Heart left ventricle (tissue), 16 donors: ENCODE measurements at places on chromosomes 5 and 9.

DNA sequence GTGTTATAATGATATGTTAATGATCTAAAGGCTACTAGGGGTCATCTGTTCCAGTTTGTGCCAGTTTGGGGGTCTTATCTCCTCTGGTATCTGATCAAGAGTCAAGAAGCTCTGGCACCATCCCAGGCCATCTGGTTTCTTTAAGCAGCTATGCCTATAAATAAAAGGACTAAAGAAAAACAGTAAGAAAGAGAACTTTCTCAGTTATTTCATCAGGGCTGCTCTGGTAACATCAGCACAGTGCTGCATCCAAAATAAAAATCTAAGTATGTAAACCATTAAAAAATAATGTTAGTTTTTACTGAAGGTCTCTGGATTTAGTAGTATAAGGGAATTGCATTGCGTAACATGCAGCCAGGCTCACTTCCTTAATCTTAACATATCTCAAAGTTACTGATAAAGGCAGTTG is 185.0 kb downstream of the NR2F1-AS1 start:
- no peak for DNase-seq

- no peak for DNase-seq
Observed at GRCh38 chr5:65441800-65442199, 39.9 kb downstream of the ADAMTS6 start.

GRCh38 chr5:95878417-95879323 is 56.1 kb upstream of the GLRX start:
- DNase-seq = no peak

GRCh38 chr5:96049398-96050272 is 88.0 kb upstream of the ELL2 start:
- DNase-seq = no peak

DNA sequence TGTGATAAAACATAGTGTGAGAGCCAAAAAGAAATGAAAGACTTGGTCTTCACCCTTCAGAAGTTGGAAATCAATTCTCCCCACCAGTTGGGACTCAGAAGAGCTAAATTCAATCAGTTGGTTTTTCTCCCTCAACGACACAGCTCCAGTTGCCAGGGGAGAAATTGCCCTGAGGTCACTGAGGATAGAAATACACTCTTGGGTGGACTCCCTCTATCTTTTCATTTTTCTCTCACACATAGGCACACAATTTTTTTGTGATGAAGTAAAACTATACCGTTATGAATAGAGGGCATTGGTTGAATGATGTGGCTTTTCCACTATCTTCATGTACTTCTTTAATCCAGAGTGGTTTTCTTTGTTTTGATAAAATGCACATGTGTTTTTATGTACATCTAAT is 80.2 kb downstream of the ZNF366 start:
- no peak for DNase-seq

GRCh38 chr5:27311544-27311943 is 273.2 kb upstream of the CDH9 start:
- no peak for DNase-seq

GRCh38 chr5:175489693-175490443 is 11.5 kb downstream of the SFXN1 start:
- DNase-seq = no peak

GRCh38 chr9:16651446-16651964 is 219.0 kb downstream of the BNC2 start:
- no peak for DNase-seq

DNA sequence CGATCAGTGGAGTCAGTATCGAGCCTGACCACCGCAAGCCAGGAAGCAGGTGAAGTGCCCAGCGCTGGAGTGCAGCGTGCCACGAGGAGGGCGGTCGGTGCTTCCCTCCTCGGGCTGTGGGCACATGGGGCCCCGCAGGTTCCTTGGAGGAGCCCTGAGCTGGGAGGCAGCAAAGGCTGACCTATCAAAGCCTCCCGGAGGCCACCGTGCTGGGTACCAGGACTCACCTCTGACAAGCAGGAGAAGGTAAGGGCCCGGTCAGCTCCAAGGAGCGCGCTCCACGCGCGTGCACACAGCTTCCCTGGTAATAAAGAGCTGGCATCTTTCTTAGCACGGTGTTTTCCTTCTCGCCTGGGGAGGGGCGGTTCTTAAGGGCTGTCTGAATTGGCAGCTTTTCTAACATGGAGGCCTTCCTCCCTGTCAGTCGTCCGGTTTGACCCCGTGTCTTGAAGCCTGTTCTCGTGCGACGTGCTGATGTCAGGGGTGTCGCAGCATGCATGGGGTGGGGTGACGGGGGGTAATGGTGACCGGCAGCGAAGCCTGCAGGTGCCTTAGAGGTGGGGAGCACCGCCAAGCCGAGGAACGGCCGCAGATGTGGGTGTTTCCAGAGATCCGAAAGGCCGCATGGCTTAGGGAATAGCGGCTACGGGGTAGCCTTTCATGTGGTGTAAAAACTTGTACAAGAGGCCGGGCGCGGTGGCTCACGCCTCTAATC is 13.1 kb downstream of the PMPCA start:
- DNase-seq = no peak

DNA sequence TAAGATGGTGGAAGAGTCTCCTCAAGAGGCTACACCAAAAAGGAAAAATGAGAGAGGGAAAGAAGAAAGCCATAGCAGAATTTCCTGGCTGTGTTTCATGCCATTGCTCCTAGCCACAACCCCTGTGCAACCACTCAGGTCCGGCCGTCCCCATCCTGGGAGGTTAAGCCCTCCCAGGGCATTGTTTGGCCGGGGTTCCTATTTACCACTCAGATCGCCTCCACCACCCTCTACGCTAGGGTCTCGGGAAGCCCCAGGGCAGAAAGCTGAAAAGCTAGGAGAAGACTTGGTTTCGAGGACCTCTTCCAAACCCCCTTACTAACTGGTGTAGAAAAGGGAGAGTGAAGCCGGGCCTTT is 715 bp downstream of the RC3H2 start:
- DNase-seq = peak; percentile 41

DNA sequence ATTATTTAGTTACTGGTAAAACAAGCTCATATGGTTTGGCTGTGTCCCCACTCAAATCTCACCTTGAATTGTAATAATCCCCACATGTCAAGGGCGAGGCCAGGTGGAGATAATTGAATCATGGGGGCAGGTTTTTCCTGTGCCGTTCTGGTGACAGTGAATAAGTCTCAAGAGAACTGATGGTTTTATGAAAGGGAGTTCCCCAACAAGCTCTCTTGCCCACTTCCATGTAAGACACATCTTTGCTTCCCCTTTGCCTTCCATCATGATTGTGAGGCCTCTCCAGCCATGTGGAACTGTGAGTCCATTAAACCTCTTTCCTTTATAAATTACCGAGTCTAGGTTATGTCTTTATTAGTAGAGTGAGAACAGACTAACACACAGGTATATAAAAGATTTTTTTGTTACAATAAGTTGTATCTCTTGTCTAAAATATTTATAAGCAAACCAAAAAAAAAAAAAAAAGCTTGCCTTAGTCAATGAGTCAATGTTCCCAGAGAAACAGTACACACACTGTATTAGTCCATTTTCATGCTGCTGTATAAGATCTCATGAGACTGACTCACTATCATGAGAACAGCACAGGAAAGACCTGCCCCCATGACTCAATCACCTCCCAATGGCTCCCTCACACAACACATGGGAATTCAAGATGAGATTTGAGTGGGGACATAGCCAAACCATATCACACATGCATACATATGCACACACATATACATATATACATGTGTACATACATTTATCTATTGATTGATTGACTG is 138.3 kb downstream of the BASP1 start:
- no peak for DNase-seq

- no peak for DNase-seq
Observed at GRCh38 chr5:29054694-29055093, 2016.3 kb upstream of the CDH9 start.

- no peak for DNase-seq
Observed at GRCh38 chr9:91185193-91185886, 176.4 kb downstream of the AUH start.

- DNase-seq = peak; percentile 40
Observed at GRCh38 chr9:137666955-137667670, 48.3 kb downstream of the EHMT1 start.

- DNase-seq = no peak
Observed at GRCh38 chr5:73288803-73289720, 116.1 kb downstream of the TMEM174 start.

- no peak for DNase-seq
Observed at GRCh38 chr5:66717455-66718373, 121.5 kb downstream of the MAST4 start.

- DNase-seq = peak; percentile 89
Observed at GRCh38 chr9:35690614-35691333, 1.0 kb upstream of the TPM2 start.

DNA sequence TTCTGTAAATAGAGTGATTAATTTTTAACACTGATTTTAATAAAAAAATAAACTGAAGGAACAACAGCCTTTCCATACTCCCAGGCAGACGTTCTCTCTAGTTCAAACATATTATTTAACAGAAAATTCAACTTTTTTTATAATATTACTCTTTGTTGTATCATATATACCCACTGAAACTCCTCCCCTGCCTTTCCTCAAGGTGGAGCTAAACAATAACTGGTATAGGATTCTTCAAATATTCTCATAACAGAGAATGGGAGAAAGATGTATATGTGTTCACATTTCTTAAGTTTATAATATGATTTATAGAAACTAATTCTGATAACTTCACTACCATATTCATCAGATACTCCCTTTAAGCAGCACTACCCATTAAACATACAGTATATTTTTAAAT is 83.4 kb downstream of the CYLC2 start:
- no peak for DNase-seq

DNA sequence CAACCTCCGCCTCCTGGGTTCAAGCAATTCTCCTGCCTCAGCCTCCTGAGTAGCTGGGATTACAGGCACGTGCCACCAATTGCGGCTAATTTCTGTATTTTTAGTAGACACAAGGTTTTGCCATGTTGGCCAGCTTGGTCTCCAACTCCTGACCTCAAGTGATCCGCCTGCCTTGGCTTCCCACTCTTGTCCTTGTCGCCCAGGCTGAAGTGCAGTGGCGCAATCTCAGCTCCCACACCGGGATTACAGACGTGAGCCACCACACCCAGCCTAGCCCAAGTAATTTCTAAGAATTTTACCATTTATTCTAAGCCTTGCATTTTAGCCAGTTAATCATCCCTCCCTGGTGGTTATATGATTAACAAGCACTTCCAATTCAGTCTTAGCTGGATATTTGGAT is 11.0 kb downstream of the NAIP start:
- no peak for DNase-seq

DNA sequence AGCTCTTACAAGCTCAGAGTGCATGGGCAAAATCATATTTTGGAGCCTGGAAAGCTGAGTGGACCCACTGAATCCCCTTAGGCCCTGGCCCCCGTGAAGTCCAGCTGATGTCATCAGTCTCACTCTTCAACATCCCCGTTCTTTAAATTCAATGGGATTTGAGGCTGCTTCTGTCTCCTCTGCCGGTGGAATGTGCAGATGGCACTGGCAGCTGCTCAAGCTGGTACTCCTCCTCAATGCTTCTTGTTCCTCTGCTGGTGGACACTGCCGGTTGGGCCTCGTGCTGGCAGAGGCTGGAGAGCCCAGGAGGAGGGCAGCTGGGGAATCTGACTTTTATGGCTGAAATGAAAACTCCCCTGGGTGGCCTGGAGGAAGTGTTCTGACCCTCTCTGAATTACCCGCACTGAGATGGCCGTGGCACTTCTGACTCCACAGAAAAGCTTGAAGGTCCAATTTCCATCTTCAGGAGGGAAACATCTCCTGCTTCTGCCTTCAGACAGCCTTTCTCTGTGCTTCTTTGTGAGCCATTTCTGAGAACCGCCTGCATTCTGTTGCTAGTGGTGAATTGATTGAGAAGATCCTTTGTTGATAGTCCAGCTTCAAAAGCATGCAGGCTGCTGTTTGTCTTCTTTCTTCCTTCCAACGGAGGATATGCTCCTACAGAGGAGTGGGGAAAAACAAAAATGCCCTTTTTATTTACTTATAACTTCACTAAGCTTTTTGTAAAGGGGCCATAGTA is 298.9 kb downstream of the TMEM38B start:
- DNase-seq = no peak

DNA sequence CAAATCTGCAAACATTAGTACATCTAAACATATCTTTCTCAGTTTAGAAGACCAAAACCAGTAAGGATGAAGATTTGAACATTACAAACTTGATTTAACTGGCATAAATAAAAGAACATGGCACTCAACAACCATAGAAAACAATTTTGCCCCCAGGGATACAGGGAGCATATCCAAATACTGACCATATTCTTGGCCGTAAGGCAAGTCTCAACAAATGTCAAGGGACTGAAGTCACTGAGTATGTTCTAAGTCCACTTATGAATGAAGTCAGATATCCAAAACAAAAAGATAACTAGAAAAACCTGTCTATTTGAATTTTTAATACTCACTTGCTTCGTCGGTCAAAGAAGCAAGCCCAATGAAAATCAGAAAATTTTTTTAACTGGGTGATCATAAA is 14.1 kb downstream of the FEM1C start:
- DNase-seq = no peak

DNA sequence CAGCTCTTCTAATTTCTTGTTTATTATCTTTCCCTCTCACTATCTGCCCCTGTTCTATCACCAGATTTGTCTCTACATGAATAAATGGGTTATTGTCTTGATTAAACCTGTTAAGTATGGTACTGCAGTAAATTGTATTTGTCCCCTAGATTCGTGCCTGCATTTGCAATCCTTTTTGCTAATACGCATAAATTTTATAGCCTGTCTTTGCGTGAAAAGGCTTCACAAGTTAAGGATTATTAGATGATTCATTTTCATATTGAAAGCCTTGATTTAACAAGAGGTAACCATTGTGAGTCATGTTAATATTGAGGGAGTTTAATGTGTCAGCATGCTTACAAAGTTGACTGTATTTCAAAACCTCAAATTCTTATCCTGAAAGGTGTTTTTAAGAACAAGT is 204.6 kb downstream of the PCSK1 start:
- DNase-seq = no peak

- peak; percentile 15 for DNase-seq
Observed at GRCh38 chr5:1516615-1517601, 6.9 kb downstream of the LPCAT1 start.

DNA sequence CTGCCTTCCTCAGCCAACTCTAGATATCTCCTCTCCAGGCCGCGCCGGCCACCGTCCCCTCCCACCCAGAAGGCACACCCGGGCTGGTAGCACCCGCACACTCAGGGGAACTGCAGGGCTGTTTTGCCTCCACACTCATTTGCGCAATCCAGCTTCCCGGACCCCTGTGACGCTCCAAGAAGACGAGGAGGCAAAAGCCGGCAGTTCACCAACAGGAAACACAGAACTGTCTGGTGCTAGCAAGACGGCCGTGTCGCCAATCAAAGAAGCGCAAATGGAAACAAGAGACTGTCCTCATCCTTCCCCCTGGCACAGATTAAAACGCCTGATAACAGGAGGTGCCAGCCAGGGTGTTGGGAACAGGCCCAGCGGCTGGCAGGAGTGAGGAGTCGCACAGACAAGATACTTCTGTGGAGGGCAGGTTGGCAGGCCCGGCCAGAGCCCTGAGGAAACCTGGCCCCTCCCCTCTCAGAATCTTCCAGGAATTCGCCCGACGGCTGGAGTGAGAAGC is 7.8 kb downstream of the AGPAT2 start:
- peak; percentile 72 for DNase-seq

GRCh38 chr9:36402536-36402935 is 2.5 kb upstream of the RNF38 start:
- DNase-seq = no peak

GRCh38 chr9:102069969-102070368 is 331.5 kb upstream of the GRIN3A start:
- DNase-seq = no peak
